ENCODE measurements at places on chromosomes 2 and 18.
A peak's percentile ranks its signal among the peaks of the same experiment; 100 is the strongest.

DNA sequence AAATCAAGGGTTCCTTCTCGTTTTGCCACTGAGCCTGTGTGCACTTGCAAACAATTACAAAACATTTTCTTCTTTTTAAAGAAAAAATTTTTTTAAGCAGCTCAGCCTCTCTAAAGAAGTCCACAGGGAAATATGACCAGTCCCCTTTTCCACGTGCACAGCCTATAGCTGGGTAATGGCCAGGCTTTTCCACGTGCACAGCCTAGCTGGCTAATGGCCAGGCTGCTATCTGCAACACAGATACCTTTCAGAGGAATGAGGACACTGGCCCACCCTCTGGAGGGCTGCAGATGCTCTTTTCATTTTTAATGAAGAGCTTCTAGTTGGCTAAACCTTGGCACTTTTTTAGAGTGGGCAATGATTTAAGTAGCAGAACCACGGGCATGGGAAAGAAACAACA lies 46.3 kb downstream of the ASB18 start:
- no peak for DNase-seq

DNA sequence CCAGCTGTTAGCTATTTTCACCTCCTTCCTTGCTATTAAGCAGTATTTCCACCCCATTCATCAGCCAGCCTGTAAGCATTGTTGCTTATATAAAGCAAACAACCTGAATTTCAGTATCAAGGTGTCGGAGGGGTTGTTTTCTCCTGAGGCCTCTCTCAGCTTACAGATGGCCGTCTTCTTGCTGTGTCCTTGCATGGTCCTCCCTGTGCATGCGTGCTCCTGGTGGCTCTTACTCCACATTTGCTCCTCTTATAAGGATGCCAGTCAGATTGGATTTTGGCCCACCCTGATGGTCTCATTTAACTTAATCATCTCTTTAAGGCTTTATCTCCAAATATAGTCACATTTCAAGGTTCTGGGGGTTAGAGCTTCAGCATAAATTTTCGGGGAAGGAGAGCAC lies 2.6 kb downstream of the MAIP1 start:
- no peak for DNase-seq

DNA sequence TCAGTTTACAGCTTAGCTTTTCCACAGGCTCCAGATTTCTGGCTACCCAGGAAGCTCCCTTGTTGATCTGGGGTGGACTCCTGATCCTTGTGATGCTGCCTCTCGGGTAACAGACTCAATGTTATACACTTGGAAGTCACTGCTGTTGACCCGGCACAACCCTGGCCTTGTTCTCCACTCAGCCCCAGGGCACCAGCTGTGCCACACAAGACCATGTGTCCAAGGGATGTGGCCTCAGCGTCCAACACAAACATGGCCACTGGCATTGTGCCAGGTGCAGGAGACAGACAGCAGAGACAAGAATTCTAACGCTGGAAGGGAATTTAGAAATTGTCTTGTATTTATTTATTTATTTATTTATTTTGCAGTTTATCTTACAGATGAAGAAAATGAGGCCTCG lies 39.0 kb upstream of the PPP4R1 start:
- DNase-seq = no peak

DNA sequence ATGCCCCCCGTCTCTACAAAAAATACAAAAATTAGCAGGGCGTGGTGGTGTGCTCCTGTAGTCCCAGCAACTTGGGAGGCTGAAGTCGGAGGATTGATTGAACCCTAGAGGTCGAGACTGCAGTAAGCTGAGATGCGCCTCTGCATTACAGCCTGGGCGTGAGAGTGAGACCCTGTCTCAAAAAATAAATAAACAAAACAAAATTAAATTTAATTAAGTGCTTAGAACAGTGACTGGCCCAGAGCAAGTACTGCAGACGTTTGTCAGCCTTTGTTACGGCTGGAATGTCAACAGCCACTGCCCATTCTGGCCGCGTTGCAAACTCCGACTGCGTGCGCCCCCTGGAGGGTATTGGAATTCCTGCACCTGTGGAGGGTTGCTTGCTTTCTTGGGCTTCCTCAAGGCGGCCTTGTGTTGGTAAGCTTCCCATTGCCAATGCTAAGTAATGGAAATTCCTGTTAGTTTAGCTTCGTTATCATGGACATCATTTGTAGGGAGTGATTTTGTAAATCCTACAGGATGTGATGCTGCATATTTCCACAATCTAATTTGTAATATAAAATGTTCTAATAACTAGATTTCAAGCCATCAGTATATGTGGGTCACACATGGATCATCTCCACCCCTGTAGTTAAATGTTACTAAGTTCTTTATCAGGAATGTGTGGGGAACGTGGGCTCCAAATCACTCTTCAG lies 15.9 kb upstream of the ATP6V1B1 start:
- peak; percentile 73 for DNase-seq

DNA sequence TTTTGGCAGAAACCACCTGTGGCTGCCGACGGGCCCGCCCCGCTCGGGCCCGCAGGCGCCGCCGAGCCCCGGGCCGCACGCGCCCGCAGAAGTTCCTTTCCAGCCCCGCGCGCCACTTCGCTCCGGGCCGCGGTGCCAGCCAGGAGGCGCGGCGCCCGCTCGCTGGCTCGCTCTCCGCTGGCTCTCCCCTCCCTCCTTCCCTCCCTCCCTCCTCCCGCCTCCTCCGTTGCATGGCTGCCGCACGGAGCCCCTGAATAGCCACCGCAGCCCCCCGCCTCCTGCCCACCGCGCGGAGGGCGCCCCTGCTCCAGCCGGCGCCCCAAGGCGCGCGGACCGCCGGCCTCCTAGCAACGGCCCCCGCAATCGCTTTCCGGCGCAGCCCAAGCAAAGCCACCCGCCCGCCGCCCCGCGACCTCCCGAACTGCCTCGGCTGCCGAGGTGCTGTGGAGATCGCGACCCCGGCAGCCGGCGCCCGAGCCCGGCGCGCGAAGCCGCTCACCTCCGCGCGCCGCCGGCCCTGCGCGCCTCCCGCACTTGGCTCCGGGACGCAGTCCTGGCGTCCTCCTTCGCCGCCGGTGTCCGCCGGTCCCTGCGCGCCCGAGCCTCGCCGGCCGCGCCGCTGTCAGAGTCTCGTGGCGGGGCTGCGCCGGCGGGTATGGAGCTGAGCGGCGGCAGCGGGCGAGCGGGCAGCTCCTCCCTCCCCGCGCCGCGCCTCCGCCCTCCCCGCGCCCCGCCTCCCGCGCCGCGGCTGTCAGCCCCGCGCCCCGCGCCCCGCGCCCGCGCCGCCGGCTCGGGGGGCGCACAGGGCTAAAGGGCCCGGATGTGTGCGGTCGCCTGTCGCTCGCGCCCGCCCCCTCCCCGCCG lies at the start of gene ZBTB7C:
Gene ZBTB7C (minus strand): TSS at position 657 of the 864 bp plus-strand sequence.
- peak; percentile 34 for DNase-seq

- DNase-seq = no peak
Measured at GRCh38 chr2:120620025-120620793, 115.5 kb upstream of the GLI2 start.

GRCh38 chr2:112220831-112221230 lies 34.0 kb downstream of the ZC3H8 start:
- no peak for DNase-seq

DNA sequence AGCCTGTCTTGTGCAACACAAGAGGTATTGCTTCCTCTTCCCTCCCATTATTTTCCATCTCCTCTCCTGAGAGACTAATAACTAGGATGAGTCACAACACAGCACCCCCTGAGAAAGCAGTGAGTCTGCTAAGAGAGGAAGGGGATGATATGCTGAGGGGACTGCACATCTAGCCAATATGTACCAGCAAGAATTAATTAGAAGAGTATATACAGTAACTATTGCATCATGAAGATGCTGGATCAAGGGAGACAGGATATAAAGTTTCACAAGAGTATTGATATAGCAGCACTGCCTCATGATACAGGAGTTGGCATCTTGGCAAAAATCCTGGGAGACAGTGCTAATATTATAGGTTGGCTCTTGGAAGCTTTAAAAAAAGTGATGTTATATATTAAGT lies 289.9 kb upstream of the RBMS1 start:
- no peak for DNase-seq

DNA sequence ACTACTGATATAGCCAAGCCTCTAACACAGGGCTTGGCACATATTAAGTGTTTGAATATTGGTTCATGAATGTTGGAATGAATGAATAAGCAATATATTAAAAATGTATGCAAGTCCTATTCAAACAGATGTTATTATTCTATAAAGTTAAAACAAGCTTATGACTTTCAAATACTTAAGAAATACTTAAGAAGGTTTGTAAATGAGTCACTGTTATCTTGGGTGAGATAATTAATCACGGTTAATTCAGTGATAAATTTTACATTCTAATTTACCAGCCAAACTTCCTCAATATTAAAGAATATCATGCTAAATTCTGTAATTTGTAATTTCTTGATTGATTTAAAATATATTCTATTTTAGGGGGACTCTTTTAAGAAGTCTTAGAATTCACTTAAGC lies 74.8 kb downstream of the RBMS1 start:
- DNase-seq = no peak

Measured in NCI-H524 (cell line).